ENCODE measurements at places on chromosomes 16 and 17.

- DNase-seq, result peak; percentile 96
Measured at GRCh38 chr16:30526823-30527634, 663 bp upstream of the ZNF768 start.

- no peak for DNase-seq
Measured at GRCh38 chr17:69907132-69907847, 167.7 kb upstream of the KCNJ16 start.

DNA sequence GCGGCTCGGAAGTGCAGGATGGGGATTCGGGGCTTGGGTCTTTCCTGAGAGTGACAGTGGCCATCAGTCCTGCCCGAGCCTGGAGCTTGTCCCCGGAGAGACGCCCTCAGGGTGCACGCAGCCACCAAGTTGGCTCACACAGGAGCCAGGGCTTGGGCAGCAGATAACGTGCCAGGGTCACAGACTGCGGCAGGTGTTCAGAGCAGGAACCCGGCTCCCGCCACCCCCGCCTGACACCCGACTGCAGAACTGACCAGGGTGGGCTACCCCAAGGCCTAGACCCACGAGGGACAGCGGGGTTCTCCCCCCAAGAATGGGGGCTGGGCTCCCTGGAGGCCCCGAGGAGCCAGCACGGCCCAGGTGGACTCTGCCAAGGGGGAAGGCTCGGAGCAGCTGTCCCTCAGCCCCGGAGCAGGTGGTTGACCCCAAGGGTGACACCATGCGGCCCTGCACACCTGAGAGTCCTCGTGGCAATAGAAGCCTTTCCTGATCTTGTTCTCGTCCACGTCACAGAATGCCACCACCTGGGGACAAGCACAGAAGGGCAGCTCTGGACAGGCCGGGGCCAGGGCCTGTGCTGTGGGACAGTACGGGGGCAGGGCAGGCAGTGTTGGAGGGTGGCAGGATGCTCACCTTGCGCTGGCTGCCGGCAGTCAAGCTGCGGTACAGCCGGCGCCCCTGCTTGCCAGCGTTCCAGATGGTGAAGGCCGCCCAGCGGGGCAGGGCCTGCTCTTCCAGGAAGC, 117.1 kb upstream of the ZNF750 start:
- DNase-seq, result no peak

GRCh38 chr16:57316390-57317017, 32.0 kb upstream of the PLLP start:
- DNase-seq, result no peak

- DNase-seq, result no peak
Measured at GRCh38 chr17:49501496-49501895, 6.4 kb downstream of the NGFR start.

- DNase-seq, result no peak
Measured at GRCh38 chr17:45361451-45361850, 44.6 kb upstream of the MAP3K14 start.

- DNase-seq, result no peak
Measured at GRCh38 chr16:28923231-28923587, 1.8 kb downstream of the RABEP2 start.

DNA sequence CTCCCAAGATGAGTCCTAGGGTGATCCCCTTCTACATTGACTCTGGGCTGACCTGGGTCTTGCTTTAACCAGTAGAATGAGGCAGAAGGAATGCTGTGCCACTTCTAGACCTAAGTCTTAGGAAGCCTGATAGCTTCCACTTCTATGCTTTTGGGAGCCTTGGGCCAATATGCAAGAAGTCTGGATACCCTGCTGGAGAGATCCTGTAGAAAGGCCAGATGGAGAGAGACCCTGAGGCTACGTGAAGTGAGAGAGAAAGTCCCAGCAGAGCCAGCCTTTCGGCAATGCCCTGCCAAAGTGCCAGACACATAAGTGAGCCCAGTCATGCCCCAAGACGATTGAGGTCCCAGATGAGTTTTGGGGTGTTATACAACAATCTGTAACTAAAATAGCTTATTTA, 1.7 kb downstream of the KRT222 start:
- DNase-seq, result no peak

- DNase-seq, result no peak
Measured at GRCh38 chr17:42559075-42559474, 2.9 kb upstream of the COASY start.

GRCh38 chr17:61323909-61324868, 75.5 kb upstream of the TBX2 start:
- DNase-seq, result no peak

DNA sequence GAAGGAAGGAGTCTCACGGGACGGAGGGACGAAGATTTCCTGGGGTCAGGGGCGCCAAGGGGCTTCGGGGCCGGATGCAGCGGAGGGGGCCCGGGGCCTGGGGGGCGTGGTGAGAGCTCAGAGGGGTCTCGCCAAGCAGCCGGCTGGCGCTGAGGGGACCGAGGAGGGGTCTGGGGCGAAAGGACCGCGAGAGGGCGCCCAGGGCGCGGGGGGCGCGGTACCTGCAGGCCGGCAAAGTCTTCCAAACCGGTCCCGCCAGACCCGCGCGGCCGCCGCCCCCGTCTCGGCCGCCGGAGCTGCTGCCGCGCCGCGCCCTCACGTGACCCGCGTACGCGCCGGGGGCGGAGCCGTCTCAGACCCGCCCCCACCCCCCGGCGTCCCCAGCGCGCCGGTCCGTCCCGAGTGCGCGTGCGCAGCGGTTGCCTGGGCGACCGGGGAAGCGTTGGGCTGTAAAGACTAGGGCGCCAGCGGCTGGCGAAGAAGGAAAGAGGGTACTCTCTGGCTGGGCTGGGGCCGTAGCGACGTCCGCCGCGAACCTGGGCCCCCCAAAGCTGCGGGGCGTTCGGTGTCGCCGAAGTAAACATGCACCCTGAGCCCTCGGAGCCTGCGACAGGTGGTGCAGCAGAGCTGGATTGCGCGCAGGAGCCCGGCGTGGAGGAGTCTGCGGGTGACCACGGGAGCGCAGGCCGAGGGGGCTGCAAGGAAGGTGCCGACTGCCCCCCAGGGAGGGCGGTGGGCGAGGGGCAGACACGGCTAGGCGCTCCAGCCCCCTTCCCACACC, at the start of the genes DNAAF1 and HSDL1:
Gene DNAAF1, plus strand, starts transcription at position 450 of the 781 bp plus-strand sequence. Its CDS starts 133 bp downstream, at position 583.
Gene HSDL1, minus strand, starts transcription at position 319 of the 781 bp plus-strand sequence. CDS start 13,856 bp downstream, outside the sequence.
- DNase-seq, result peak; percentile 92

DNA sequence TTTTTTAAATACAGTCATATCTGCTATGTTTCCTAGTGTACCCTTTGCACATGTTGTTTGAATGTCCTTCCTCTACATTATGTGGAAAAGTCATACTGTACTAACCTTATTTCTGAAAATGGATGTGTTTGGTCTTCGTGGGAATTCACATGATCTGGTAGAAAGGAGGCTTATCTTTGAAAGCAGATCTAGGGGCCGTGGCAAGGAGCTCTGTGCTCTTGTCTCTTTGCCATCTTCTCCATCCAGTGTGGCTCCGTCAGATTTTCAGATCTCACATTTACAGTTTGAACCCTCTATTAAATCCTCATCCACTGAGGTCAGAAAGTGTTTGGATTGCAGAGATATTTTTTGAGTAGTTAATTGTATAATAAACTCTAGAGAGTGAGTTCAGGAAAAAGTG, 32.9 kb downstream of the MAP2K4 start:
- DNase-seq, result no peak

DNA sequence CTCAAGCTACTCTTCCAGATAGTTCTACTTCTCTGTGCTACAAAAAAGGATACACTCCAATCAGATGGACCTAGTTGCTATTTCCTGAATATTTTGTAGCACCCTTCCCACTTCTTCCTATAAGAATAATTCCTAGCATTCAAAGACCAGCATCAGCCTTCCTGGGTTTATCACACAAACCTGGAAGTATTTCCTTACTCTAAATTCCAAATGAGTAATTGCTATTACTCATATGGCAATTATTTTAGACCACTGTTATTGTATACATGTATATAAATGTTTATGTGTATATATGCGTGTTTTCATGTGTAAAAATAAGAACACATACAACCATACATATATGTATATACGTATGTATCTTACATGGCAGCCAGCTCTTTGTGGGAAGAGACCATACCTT, 130.6 kb downstream of the MYO1D start:
- no peak for DNase-seq

GRCh38 chr17:65197201-65197600, 60.0 kb downstream of the RGS9 start:
- DNase-seq, result no peak

GRCh38 chr17:76582660-76583059, 3.0 kb downstream of the ST6GALNAC2 start:
- no peak for DNase-seq

DNA sequence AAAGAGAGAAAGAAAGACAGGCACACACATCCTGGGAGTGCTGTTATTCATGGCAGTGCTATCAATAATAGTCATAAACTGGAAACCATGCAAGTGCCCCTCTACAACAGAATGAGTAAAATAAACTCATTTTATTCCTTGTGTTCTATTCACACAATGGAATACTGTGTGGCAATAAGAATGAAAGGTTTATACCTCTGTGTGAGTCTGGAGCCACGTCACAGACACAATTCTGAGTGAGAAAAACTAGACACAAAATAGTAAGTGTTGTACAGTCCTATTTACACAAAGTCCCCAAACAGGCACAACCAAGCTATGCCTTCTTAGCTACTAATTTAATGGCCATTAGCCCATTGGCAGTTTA, 429.7 kb downstream of the SLC39A11 start:
- DNase-seq, result no peak

DNA sequence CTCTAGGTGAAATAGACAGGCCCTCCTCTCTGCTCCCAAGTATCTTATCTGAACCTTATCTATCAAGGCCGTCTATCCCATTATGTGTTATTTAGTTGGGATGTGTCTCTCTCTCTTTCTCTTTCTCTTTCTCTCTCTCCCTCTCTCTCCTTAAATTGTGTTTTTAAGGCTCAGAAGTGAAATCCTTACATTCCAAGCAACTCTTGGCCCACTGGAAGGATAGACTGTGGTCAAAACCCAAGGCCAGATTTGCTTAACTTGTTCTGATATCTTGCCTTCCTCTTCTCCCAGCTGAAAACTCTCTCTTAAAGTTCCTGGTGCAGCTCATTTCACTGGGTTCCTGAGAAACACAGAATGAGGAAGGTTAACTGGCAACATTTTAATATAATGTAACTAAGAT, 14.7 kb downstream of the CDRT4 start:
- no peak for DNase-seq

- DNase-seq, result no peak
Measured at GRCh38 chr16:46627746-46628145, 6.6 kb upstream of the SHCBP1 start.

DNA sequence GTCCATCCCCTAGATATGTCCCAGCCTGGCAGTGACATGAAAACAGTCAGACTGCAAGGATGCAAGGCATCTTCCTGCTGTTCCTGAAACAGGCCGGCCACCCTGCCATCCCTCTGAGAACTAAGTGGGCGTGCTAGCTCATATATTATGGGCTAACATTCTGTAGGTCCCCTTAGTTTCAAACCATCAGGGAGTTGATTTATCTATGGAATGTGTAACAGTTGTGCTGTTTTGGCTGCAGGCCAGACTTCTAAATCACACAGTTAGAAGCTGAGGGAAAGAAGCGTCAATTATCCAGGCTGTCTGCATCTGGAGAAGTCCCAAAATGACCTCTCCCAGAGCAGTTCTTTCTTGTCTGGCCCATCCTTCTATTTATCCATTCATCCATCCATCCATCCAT, 102.7 kb upstream of the DNAH9 start:
- DNase-seq, result no peak

DNA sequence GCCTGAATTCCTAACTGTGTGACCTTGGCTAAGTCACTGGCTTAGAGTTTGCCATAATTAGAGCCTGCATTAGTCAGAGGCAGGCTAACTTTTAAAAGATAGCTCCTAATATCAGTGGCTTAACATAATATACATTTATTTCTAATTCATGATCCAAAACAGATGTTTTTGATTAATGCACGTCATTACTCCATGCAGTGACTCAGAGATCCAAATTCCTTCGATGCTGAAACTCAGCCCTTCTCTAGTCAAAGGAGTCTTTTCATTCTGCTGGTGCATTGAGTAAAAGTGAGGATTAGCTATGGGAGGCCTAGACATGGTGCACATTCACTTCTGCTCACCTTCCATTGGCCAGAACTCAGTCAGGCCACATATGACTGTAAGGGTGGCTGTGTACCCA, 49.8 kb downstream of the IRX3 start:
- DNase-seq, result no peak

GRCh38 chr16:4693956-4694641, 737 bp downstream of the NUDT16L1 start:
- peak; percentile 25 for DNase-seq

DNA sequence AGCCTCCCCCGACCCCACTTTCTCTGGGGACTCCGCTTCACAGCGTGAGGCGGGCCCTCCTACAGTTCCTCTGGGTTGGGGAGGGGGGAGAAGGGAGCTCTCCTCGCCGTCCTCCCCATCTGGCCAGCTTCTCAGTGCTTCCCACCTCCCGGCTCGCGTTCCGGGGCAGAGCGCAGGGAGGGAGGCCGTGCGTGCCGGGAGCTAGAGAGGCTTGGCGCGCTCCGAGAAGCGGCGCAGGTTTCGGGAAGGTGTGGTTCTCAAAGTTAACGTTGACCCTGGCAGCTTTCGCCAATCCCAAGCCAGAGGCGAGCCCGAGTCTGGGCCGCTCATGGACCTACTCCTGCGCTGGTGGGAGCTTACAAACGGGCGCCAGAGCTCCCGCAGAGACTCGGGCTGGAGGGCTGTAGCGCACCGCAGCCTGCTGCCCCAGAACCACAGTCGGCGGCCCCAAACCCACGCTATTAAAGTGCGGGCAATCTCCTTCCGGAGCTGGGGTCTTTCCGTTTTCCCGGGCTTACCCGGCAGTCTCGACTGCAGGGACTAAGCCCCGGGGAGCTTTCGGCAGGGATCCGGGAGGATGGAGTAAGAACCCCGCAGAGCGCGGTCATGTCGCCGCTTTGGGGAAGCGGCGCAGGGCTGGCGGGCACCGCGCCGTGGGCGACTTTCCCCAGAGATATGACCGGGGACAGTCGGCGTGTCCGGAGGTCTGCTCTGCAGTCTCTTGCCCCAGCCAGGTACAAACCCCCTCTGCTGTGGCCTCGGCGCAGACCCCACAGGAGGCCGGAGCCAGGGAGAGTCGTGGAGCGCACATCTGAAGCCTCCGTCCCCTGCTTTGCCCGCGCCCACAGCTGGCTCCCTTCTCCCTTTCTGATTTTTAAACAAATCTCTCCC, 787 bp downstream of the CDH11 start:
- DNase-seq, result no peak

- DNase-seq, result no peak
Measured at GRCh38 chr16:56874800-56875199, 9.8 kb downstream of the SLC12A3 start.

GRCh38 chr16:68367030-68367429, 56.2 kb downstream of the PRMT7 start:
- no peak for DNase-seq

GRCh38 chr16:4409081-4409932, 7.1 kb downstream of the CORO7 start:
- no peak for DNase-seq

DNA sequence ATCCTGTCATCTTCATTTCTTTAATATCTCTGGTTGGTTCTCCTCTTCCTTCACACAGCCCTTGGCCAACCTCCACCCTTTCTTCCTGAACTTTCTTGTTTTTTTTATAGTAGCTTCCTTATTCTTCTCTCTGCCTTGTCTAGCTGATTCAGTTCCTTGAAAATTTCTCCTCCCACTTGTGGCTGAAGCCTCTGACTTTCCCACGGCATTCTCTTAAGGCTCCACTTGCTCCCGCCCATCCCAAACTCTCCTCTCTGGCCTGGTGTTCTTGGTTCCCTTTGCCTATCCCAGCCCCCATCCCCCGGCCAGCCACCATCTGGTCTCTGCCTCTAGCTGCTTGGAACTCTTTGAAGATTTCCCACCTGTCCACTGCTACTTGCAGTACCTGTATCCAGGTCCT, 29.1 kb downstream of the NLRP1 start:
- no peak for DNase-seq
